ENCODE measurements at places on chromosomes 4 and X.

DNA sequence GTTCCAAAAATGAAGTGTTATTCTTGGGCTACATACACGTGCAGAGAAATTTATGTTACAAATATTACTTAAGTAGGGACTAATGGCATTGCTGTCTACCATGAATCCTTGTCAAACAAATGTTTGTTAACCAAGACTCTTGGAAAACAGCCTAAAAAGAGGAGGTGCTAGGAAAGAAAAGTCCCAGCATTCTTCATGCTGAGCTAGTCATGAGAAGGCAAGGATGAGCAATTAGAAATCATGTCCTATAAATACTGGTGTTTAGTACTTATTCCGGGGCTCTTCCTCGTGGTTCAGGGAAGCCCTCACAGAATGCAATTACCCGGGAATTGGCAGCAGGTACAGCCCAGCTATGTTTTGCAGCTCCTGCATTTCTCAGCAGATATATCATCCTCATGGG is 378.1 kb upstream of the FTHL17 start:
- no peak for DNase-seq

- no peak for DNase-seq
Observed at GRCh38 chr4:48130100-48130499, 4.0 kb downstream of the TXK start.

DNA sequence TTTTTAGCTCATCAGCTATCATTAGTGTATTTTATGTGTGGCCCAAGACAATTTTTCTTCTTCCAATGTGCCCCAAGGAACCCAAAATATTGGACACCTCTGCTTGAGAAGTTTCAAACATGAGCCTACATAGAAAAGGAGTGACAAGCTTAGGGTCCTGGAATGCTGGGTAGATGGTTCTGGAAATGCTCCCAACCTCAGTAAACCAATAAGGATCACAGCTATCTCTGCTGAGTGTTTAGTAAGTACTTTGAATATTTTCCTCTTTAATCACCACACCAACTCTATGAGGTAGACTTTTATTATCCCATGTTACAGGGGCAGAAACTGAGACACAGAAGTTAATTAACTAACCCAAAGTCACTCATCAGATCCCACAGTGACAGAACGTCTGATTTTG is 164.9 kb upstream of the KLF3 start:
- DNase-seq, result no peak

DNA sequence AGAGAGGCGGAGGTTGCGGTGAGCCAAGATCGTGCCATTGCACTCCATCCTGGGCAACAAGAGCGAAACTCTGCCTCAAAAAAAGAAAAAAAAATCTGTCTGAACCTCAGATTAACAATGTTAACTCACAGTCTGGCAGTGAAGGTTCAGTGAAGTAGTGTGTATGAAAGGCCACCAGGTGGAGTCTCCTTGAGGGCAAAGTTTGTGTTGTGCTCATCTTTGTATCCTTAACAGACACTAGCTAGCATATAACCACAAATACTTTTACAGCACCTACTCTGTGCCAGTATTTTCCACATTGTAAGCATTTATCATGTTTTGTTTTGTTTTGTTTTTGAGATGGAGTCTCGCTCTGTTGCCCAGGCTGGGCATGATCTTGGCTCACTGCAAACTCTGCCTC is 46.0 kb upstream of the MGST2 start:
- peak; percentile 19 for DNase-seq

GRCh38 chrX:121836000-121836399 is 788.6 kb downstream of the GLUD2 start:
- DNase-seq, result no peak

GRCh38 chr4:48127231-48127630 is 6.8 kb downstream of the TXK start:
- peak; percentile 8 for DNase-seq

DNA sequence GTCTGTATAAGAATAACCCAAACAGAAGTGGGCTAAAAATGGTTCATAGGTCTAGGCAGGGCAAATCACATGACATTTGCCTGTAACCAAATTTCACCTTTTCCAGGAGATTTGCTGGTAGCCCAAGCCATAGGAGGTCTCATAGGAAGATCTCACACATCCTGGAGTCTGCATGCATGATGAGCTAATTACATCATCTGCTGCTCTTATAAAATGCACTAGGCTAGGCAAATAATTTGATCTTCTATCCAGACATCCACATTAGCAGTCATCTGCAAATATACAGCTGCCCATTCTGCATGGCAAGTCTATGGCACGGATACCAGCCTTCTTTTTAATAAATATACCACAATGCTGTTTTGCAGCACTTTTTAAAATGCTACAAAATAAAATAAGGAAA is 87.2 kb downstream of the MAPK10 start:
- peak; percentile 10 for DNase-seq

DNA sequence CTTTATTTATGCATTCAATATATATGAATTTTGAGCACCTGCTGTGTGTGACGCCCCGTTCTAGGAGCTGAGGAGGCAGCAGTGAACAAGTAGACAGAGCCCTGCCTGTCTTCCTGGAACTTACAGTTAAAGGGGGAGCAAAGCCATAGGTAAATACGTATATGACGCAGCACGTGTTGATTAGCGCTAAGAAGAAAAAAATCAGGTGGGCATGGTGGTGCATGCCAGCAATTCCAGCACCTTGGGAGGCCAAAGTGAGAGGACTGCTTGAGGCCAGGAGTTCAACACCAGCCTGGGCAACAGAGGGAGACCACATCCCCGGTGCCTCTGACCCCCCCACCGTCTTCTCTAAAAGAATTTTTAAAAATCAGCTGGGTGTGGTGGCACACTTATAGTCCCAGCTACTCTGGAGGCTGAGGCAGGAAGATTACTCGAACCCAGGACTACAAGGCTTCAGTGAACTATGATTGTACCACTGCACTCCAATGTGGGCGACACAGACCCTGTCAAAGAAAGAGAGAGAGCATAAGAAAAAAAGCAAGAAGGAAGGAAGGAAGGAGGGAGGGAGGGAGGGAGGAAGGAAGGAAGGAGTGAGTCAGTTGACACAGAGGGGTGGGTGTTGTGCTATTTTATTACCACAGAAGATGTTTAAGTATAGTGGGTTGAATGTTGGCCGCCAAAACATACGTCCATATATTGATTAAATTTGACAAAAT is 5.4 kb upstream of the KIAA0232 start:
- DNase-seq, result no peak

DNA sequence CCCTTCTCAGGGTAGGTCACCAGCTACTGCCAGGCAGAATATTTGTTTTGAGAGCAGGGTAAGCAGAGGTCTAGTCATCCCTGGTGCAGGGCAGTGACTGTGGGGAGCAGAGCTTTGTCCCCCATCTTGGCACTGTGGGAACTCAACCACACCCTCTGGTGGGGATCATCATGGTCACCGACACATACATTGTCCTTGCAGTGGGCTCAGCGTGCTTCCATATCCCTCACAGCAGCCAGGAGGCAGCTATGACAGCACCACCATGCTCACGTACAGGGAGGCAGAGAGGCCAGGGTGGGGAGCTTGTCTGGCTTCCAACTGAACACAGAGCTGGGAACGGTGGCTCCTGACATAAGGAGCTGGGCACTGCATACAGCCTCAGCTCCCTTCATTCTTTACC is 102.3 kb downstream of the ENPP6 start:
- no peak for DNase-seq

GRCh38 chr4:128630871-128631270 is 178.6 kb upstream of the JADE1 start:
- DNase-seq, result no peak

GRCh38 chrX:15750611-15751154 is 12.6 kb downstream of the CA5B start:
- no peak for DNase-seq

DNA sequence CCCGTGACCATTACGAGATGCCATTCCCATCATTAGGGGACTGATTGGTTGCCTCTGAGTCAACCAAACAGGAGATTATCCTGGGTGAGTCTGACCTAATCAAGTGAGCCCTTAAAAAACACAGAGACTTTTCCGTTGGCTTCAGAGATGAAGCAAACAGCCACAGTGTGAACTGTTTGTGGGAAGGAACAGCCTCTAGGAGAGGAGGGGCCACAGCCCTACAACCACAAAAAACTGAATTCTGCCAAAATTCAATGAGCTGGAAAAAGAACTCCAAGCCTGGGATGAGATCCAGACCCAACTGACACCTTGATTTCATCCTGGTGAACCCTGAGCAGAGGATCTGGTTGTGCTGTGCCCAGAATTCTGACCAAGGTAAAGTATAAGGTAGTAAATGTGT is 31.3 kb upstream of the TBL1X start:
- no peak for DNase-seq

GRCh38 chr4:5143306-5143861 is 92.1 kb downstream of the STK32B start:
- DNase-seq, result no peak

- DNase-seq, result no peak
Observed at GRCh38 chr4:121307445-121308327, 73.1 kb downstream of the QRFPR start.

DNA sequence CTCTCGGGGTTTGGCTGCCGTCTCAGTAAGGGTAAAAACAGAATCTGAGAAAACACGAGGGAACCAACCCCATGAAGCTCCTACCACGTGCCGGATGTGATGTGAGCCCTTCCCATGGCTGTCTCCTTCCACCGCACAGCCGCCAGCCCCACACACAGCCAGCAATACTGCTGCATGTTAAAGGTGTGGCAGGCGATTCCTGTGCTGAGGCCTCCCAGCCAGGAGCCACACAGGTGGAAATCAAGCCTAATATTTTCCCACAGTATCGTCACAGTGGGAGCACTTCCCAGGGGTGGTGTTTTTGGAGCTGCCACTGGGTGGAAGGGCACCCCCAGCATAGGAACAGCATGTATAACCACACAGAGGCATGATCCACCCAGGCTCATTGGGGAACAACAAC is 77.5 kb downstream of the SLC2A9 start:
- no peak for DNase-seq

GRCh38 chr4:113112338-113112978 is 63.0 kb downstream of the ANK2 start:
- DNase-seq, result no peak

GRCh38 chr4:77433418-77433733 is 172.2 kb upstream of the CXCL13 start:
- DNase-seq, result peak; percentile 69

DNA sequence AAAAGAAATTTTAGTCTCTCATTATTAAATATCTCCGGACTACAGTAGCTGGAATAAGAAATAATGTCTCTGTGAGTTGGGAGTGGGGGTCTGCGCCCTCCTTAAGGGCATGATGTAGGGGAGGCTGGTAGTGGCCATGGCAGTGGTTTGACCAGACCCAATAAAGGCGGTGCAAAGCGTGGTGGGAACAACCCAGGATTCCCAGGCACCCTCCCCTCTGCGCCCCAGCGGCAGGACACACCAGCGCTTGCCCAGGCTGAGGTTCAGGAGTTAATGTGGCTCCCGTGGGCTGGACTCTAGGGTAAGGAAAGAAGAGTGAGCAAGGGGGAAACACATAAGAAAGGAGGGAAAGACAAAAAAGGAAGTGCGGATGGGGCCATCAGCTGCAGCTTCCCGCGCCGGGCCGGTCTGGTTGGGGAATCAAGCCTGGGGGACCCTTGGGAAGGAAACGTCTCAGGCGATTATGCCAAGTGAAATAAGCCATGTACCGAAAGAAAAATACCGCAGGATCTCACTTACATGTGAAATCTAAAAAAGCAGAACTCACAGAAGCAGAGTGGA is 157.5 kb upstream of the SMIM31 start:
- DNase-seq, result no peak

DNA sequence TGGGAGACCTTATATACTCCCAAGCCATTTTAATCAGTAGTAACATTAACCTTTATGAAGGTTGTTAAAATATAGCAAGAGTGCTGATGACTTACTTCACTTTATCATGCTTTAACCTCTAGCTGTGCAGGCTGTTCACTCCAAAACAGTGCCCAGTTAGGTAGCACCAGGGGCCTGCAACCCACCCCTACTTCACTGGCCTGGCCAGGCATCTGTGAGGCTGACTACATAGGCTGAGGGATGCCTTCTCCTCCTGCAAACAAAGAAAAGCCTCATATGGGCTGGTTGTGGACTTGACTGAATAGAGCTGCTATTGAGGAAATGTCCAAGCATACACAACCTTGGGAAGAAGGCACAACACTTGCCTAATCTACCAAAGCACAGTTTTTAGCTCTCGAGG is 172.8 kb downstream of the SHROOM3 start:
- no peak for DNase-seq

DNA sequence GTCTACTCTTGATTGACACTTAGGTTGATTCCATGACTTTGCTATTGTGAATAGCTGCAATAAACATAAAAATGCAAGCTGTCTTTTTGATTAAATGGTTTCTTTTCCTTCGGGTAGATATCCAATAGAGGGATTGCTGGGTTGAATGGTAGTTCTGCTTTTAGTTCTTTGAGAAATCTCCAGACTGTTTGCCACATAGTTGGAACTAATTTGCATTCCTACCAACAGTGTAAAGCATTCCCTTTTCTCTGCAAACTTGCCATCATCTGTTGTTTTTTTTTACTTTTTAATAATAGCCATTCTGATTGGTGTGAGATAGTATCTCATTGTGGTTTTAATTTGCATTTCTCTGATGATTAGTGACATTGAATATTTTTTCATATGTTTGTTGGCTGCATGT is 122.2 kb upstream of the PRKG2 start:
- no peak for DNase-seq

GRCh38 chrX:44035571-44035970 is 62.4 kb upstream of the NDP start:
- DNase-seq, result no peak

GRCh38 chr4:19455850-19456602 is 795.7 kb upstream of the SLIT2 start:
- peak; percentile 20 for DNase-seq

GRCh38 chr4:102579794-102580462 is 78.8 kb downstream of the NFKB1 start:
- no peak for DNase-seq

GRCh38 chr4:17098996-17099395 is 200.6 kb upstream of the LDB2 start:
- no peak for DNase-seq

- DNase-seq, result no peak
Observed at GRCh38 chr4:102466298-102466697, 34.9 kb upstream of the NFKB1 start.

GRCh38 chr4:18389115-18389514 is 367.6 kb upstream of the LCORL start:
- peak; percentile 40 for DNase-seq
